ENCODE measurements at places on chromosomes 6 and 20. TPM values are rescaled to one million over a fixed set of nuclear protein-coding genes. Genes with fewer than 3 reads are reported as not detected.

DNA sequence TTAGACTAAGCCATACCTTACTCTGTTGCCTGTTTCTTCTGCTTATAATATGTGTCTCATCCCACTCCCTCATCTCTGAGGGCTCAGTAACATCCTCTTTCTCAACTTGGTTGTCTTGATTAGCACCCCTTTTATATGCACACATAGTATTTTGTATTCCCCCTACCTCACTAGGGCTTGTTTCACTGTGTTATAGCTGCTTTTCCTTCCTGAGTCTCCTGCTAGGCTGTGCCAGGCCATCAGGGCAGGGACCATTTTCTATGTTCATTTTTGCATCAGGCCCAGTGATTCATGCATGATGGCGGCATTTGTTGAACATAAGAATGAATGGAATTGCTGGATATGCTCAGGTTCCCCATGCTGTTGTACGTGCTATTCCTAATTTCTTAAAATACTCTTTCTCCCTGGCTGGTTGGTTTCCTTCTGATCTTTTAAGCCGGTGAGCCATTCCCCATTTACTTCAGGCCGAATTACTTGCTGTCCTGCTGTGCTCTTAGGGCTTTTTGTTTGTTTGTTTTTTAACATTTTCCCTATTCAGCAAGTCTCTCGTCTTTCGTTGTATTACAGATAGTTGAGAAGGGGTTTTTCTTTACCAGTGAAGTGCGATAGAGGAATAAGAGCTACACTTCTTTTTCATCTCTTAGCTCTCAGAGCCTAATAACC lies 183.2 kb downstream of the CARMIL1 start:
- DNase-seq: no peak

DNA sequence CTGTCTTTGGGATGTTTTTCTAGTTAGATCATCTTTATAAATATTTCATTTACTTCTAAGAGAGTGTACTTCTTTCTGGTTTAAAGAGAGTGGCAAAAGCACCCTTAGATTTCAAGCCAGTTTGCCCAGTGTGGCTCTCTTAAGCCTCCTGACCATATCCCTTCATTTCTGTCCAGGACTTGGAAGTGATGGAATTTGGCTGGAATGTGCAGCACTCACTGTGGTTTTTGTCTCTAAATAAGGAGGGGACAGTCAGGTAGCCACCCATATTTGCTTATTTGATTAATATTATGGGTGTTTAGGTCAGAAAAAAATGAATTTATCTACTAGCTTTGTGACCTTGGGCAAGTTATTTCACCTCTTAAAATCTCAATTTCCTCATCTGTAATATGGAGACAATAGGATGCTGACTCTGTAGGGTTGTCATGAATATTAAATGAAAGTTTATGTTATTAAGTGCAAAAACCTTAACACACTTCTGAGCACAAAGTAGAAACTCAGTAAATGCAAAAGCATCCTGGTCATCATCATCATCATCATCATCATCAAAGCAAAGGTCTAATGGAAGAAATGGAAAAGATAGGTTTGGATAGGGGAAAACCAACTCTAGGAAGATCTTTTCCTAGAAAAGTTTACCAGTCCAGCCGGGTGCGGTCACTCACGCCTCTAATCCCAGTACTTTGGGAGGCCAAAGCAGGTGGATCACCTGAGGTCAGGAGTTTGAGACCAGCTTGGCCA lies 3.1 kb downstream of the CRYBG1 start:
- DNase-seq: no peak

- no peak for DNase-seq
Measured at GRCh38 chr6:802701-803100, 109.8 kb upstream of the EXOC2 start.

- no peak for DNase-seq
Measured at GRCh38 chr6:111759331-111759835, 113.9 kb downstream of the FYN start.

- DNase-seq: no peak
Measured at GRCh38 chr6:81308577-81309279, 443.8 kb downstream of the TENT5A start.

GRCh38 chr6:137801352-137802114 lies 65.5 kb upstream of the TNFAIP3 start:
- no peak for DNase-seq

GRCh38 chr6:72524011-72524645 lies 97.7 kb upstream of the KCNQ5 start:
- DNase-seq: no peak

GRCh38 chr6:88111991-88112390 lies 54.2 kb downstream of the CNR1 start:
- DNase-seq: no peak

DNA sequence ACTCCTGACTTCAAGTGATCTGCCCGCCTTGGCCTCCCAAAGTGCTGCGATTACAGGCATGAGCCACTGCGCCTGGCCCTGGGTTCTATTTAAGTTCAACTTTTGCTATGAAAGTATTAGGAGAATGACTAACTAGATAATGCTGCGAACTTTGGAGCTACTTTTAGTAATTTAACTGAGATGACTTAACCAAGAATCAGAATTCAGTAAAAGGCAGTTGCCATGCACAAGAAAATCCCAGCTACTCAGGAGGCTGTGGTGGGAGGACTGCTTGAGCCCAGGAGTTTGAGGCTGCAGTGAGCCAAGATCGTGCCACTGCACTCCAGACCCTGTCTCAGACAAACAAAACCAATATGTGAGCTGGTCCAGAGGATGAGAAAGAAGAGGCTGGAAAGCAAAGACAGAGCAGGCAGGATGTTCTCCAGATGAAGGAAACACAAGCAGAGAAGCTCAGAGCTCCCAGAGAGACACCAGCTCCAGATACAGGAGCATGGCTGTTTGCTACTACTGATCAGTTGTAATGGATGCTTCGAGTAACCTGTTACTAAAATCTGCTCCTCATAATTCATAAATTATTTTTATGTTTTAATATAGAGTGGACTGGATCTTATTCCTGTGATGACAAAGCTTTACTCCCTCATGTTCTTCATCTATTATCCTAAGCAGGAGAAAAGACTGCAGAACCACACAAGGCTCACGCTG lies 23.9 kb downstream of the ZNF217 start:
- DNase-seq: no peak

Gene LY86
- not detected for total RNA-seq

Gene TMC2
- not detected for total RNA-seq

Gene SLC25A27
- 9.5 TPM for total RNA-seq

Measured in H1 (cell line).